ENCODE measurements at places on chromosomes 3 and 15. TPM values are rescaled to one million over a fixed set of nuclear protein-coding genes. Genes with fewer than 3 reads are reported as not detected.

IL12A gene
- total RNA-seq, result not detected

- DNase-seq, result no peak
Observed at GRCh38 chr3:130894986-130895280, 1.0 kb downstream of the ATP2C1 start.

C2CD4A gene
- total RNA-seq, result 0.09 TPM

- DNase-seq, result no peak
Observed at GRCh38 chr3:31409866-31410265, 122.9 kb upstream of the STT3B start.

DNA sequence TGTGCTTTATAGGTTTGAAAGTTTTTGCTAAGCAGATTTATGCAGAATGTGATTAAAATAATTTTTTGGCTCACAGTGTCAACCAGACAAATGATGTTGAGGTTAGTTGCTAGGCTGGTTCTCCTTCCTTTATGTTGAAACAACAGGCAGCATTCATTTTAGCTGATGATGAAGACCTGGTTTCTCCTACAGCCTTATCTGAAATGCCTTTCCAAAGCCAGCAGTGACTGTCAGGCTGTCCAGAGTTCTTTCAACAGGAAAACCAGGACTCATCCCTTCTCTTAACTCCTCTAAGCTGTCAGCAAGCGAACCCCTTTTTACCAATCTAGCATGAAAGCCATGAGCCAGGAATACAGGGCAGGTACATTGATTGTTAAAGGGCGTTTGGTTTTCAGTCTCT, 84.1 kb downstream of the ZNF609 start:
- no peak for DNase-seq

DNA sequence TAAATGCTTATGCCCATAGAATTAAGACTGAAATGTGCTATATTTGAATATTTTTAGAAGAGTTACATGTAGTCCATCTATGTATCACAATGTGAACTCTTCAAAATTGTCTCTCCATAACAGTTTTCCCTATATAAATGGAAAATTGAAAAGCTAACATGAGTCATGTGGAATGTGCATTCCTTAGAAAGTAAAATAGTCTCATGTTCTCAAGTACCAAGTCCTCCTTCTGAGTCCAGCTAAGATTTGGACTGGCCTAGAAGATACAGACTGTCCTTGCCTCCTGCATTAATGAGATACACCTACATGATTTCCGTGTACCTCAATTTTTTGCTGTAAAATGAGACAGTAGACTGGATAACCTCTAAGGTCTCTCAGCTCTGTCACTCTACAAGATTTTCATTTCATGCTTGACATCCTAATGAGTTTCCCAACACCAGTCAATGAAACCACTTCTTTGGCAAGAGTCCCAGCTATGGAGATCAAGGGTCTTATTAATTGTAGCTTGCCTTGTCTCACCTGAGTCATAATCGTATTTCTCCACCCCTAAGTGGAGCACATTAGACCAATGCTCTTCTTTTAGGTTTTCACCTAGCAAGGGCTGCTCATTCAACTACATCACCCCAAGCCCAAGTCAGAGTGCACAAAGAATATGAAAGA, 350.6 kb upstream of the IL12A start:
- no peak for DNase-seq

- DNase-seq, result no peak
Observed at GRCh38 chr3:195148549-195148948, 122.4 kb downstream of the XXYLT1 start.

Measured in CD8-positive, alpha-beta memory T cell (primary cell).